ENCODE measurements at places on chromosomes 5 and 9.

DNA sequence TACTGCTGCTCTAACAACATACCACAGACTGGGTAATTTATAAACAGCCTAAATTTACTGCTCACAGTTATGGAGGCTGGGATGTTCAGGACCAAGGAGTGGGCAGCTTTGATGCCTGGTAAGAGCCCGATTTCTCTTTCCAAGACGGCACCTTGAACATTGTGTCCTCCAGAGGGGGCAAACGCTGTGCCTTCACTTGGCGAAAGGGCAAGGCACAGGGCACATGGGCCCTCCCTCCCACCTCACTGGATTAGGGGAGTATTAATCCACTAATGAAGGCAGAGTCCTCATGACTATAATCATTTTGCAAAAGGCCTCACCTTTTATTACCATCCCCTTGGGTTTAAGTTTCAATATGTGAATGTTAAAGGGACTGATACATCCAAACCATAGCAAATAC is 397.7 kb downstream of the TMEM38B start:
- no peak for DNase-seq

- DNase-seq: no peak
Observed at GRCh38 chr9:88767504-88767790, 223.8 kb upstream of the S1PR3 start.

GRCh38 chr9:35395076-35395705 is 94.7 kb upstream of the RUSC2 start:
- no peak for DNase-seq

DNA sequence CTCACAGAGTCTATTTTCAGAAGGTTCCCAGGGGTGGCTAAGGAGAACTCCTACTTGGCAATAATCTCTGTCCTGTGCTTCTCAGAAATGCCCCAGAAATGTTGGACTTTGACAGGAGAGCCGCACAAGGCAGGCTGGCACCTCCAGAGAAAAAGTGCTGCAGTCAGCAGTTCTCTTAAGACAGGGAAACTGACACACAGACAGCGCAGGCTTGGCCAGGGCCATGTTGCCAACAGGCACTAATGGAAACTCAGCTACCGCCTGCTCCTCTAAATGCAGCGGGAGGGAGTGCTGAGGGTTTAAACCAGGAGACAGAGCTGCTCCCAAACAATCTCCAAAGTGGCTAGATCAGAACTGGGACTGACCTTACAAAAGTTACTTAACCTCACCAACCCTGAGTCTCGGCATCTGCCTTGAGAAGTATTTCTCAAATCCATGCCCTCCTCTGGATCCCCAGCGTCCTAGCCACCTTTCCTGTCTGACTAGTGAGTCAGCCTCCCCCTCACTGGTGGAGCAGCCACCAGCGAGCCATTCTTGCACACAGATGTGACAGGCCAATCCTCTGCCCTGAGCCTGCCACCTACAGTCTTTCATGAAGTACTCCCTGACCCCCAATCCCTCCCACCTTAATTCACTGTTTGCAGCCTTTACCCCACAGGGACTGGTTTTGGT is 186.4 kb downstream of the CDK5RAP2 start:
- no peak for DNase-seq

DNA sequence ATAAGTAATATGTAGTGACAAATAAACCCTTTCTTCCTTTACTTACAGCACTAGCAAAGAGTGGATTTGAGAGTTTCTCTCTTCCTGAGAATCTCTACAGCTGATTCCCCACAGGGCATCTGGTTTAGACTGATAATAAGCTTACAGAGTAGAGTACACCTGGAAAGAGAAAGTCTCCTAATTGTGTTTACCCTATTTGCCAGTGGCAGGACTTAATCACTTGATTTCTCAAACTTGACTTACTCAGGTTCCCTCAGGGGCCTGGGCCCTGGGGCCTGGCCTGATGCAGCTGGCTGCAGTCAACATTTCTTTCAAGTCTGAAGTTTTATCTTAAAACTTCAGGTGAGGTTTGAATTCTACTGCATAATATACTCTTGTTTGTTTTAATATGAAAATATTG is 38.0 kb upstream of the UBTD2 start:
- no peak for DNase-seq

DNA sequence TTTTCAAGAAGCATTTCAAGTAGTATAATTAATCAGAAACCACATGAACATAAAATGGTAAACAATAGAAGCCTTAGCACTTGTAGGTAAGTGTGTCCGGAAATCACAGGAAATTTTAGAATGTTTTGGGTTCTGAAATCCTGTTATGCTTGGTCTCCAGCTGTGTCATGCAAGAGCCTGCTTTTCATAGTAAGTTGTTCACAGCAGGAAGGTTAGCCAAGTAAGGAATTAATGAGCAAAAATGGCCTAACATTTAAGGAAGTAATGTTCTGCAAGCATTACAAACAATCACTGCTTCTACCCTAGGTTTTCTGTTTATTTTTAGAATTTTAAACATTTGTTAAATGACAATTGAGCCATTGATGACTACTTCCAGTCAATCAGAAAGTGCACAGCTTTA is 669.5 kb downstream of the SLCO4C1 start:
- DNase-seq: no peak

GRCh38 chr5:89698028-89698427 is 711.5 kb downstream of the CETN3 start:
- DNase-seq: no peak

- DNase-seq: no peak
Observed at GRCh38 chr9:80932947-80933780, 756.2 kb downstream of the TLE1 start.

DNA sequence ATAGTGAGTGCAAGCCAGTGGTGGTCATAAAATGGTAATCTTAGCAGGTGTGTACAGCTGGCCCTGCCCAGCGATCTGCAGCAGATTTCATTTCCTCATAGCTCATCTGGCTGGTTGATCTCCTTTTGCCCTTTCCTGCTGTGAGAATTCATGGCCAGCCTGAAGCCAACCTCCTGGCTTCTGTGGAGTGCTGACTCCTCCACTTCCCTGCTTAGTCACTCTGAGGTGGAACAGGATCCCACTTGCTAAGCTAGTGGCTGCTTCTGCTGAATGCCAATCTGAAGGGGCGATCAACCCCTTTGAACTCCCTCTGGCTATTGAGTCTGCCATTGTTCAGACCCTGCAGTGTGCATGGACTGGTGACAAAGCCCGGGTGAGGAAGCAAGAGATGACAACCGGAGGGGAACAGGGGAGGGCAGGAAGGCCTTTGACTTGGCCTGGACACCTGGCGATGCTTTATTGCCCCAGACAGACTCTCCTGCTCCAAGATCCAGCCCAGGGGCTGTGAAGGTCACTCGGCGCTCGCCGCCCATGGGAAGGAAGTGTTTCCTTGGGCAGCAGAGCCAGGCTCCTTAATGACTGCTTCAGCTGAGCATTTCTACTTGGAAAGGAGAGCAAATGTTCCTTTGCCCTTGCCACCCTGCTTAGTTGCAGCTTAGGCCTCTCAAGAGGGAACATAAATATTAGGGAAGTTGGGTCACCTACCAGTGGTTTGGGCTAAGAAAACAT is 341.1 kb downstream of the ZSWIM6 start:
- no peak for DNase-seq

- no peak for DNase-seq
Observed at GRCh38 chr9:97525451-97525850, 24.0 kb downstream of the TMOD1 start.

DNA sequence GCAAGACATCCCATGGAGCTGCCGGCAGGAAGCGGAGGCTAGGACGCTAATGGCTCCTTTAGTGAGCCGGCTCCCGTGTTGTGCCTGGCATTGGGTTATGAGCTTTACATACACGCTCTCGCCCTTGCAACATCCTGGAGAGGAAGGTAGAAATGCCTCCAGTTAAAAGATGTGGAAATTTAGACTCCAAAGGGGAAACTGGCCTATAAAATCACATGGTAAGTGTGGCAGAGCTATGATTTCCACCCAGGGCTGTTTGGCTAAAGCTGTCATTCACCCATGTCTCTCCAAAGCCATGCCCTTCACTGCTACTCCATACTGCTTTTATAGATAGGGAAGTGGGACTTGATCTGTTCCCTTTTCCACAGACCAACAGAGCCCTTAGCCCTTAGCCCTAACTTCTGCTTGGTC is 5.2 kb downstream of the GM2A start:
- no peak for DNase-seq

DNA sequence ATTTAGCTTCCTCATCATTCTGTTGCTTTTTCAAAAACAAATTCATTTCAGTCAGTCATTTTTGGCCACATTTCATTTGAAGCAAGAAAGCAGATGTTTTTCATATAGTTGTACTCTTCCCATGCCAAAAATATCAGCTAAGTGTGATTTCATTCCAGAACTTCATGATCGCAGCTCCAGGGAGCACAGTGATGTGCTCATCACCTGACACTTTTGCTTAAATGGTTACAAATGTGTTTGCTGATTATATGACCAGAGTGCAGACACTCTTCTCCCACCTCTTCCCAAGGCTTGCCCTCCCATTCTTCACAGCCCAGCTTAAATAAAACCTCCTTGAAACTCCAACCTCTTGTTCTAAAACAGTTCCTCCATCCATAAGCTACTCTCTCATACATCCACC is 32.6 kb downstream of the GABRB2 start:
- DNase-seq: no peak

DNA sequence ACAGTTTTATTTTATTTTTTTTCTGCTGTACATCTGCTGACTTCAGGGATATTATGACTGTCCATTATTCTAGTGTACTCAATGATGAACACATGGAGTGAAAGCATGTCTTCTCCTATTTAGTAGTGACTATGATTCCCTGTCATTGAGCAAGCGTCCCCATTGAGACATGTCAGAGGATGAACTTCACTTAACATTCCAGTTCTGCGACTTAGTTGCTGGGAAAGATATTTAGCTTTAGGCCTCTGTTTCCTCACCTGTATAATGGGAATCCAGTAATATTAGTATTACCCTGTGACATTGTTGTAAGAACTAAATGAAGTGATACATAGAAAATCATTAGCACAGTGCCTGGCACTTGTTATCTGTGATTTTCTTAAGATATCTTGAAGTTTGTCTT is 144.8 kb upstream of the DHFR start:
- DNase-seq: no peak

- no peak for DNase-seq
Observed at GRCh38 chr9:79470954-79471353, 100.8 kb upstream of the TLE4 start.

GRCh38 chr5:143583409-143583808 is 179.9 kb upstream of the NR3C1 start:
- DNase-seq: no peak

GRCh38 chr5:73180566-73180965 is 7.6 kb downstream of the TMEM174 start:
- no peak for DNase-seq

DNA sequence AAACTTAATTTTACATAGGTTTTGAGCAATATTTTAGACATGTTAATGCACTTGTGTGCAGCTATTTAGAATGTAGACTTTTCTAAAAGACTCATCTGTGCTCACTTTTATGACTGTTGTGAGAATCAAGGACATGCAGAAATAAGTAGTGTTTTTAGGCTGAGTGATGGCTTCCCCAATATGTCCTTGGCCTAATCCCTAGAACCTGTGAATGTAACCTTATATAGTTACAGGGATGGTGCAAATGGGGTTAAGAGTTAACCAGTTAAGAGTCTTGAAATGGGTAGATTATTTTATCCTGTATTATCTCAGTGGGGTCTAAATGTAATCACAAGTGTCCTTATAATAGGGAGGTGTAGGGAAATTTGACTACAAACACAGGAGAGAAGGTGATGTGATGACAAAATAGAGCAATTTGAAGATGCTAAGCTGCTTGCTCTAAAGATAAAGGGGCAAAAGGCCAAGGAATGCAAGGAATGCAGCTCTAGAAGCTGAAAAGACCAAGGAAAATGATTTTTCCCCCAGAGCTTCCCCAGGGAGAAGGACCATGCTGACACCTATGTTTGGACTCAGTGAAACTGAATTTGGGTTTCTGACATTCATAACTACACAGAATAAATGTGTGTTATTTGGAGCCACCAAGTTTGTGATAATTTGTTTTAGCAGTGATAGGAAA is 298.0 kb upstream of the PAPPA start:
- no peak for DNase-seq

GRCh38 chr5:106121972-106122605 is 1548.6 kb downstream of the EFNA5 start:
- DNase-seq: no peak

DNA sequence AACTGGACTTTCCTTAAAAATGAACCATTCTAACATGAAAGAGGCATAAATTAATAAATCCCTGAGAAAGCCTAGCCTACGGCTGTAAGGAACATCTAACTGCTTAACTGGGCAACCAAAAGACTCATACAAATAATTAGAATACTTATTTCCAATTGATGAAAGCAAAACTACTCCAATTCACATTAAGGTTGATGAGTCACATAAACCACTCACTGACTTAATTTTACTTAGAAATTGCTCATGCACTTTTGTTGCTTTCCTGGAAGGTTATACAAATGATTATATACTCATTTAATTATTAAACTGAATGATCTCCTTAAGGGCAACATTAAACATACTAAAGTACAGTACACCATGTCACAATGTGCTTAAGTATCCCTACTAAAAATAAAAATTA is 101.9 kb downstream of the NFIB start:
- no peak for DNase-seq

DNA sequence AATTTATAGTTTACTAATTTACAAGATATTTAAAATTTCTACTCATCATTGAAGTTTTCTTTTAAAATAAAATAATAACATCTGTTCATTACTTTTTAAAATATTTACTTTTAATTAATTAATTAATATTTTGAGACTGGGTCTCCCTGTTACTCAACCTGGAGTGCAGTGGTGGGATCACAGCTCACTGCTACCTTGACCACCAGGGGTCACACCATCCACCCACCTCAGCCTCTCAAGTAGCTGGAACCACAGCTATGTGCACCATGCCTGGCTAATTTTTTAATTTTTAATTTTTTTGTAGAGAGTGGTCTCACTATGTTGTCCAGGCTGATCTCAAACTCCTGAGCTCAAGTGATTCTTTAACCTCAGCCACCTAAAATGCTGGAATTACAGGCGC is 1013.6 kb downstream of the CDH9 start:
- DNase-seq: no peak

- DNase-seq: no peak
Observed at GRCh38 chr9:131140550-131140949, 15.2 kb downstream of the NUP214 start.

DNA sequence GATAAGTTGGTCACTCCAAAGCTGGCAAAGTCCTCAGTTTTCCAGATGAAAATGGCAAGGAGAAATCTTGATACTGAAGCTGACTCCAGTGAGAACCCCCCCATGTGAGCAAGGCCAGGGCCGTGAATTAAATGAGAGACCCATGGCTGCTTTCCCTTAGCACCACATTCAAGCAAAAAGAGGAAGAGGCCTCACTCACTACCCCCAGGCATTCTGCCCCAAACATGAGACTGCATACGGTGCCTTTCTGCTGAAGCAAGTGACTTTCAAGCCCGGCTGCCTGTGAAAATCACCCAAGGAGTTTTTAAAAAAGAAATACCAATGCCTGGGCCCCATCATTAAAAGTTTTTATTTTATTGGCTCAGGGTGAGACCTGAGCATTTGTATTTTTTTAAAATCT is 66.9 kb downstream of the TMEM252 start:
- DNase-seq: no peak

Data from stimulated activated naive CD4-positive, alpha-beta T cell treated with Interleukin-2 at 50 U/mL for 16 hours (primary cell).